Activated naive CD4-positive, alpha-beta T cell (primary cell): ENCODE measurements at places on chromosomes 4 and X.

GRCh38 chrX:40096395-40097091 lies 1.2 kb downstream of the BCOR start:
- DNase-seq, result peak; percentile 52

DNA sequence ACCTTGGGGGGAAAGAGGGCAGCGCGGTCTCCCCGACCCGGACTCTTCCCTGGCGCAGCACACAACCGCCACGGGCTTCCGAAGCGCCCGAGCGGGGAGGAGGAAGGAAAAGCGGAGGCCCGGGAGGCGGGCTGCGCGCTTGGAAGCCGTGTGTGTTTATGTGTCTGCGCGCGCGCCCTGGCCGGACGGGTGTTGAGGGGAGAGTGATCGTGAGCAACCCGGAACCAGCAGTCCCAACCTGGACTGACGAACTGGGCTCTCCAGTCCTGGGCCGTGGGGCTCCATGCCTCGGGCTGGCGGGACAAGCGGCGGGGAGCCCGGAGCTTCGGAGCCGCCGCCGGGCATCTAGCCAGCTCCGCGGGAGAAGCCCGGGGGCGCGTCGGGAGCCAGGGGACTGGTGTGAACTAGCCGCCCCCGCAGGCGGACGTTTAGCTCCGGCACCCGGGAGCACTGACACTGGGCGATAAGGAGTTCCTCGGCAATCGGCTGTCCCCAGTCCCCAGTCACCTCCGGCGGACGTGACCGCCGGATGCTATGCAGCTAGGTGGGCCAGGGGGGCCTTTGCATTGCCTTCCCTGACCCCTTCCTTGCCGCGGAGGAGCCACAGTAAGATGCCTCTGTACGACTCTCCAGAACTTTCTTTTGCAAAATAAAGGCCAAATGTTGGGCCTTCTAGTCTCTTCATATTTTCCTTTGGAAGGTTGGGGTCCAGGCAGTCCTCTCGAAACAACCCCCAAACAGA lies 74.8 kb upstream of the BCOR start:
- DNase-seq, result no peak

DNA sequence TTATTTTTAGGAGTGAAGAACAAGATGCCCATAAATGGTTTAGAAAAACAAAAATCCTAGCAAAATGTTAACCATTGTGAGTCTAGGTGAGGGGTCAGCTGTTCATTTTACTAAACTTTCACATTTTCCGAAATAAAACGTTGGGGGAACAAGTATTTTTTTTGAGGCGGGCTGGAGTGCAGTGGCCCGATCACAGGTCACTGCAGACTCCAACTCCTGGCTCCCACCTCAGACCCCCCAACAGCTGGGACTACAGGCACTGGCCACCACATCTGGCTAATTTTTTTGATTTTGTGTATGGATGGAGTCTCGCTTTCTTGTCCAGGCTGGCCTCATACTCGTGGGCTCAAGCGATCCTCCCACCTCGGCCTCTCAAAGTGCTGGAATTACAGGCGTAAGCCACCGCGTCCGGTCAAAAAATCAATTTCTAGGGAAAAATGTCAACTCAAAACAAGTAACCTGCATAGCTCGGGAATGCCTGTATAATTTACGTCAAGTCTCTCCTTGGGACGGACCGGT lies 742 bp upstream of the TAF1 start:
- no peak for DNase-seq

GRCh38 chr4:81622028-81622427 lies 150.3 kb upstream of the RASGEF1B start:
- DNase-seq, result no peak

- no peak for DNase-seq
Measured at GRCh38 chr4:7507381-7507780, 72.7 kb upstream of the PSAPL1 start.
